Lung microvascular endothelial cell (primary cell): ENCODE measurements at places on chromosomes 5 and 9. TPM values are rescaled to one million over a fixed set of nuclear protein-coding genes. Genes with fewer than 3 reads are reported as not detected.

GRCh38 chr5:177396807-177397206, 3.7 kb downstream of the PFN3 start:
- no peak for DNase-seq

- DNase-seq = peak; percentile 80
Observed at GRCh38 chr9:126146254-126147145, 180.1 kb upstream of the MVB12B start.

Gene DIPK1B
- total RNA-seq = 64.7 and 91.1 TPM in 2 replicates

GRCh38 chr9:91037511-91038482, 236.2 kb downstream of the SYK start:
- DNase-seq = peak; percentile 91

GRCh38 chr9:88676644-88677043, 141.7 kb downstream of the NXNL2 start:
- no peak for DNase-seq

GRCh38 chr5:147081311-147081764, 153.5 kb upstream of the STK32A start:
- no peak for DNase-seq

DNA sequence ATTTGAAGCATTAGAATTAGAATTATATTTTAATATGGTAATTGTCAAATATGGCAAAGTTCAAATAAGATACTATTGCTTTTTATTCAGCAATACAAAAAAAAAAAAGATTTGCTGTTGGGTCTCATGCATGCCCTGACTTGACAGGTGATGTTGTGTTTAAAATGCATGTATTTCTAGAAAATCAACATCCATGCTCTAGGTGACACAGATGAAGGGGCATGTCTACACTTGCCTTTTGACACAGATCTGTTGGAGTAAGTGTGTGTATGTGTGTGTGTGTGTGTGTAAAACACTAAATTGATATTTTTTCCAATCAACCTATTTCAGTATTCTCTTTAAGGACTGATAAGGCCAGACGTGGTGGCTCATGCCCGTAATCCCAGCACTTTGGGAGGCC, 38.1 kb upstream of the SMARCA2 start:
- DNase-seq = no peak

Gene IL9
- not detected in 2 replicates for total RNA-seq

Gene GABRA1
- not detected in 2 replicates for total RNA-seq

DNA sequence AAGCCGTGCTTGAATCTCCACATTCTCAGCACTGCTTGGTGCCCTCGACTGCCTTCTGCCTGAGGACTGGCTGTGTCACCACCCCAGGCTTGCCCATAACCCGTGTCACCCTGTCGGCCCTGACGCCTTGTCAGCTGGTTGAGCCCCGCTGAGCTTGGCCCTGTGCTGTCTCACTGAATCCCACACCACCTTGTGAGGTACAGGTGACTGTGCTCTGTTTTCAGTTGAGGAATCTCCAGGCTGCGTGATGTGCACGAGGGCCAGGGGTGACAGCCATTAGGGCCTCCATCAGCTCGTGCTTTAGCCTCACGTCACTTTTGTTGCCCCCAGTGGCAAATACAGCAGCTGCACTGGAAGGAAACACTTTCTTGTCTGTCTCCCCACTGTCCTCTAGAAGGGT, 90.7 kb downstream of the CACNA1B start:
- DNase-seq = no peak

Gene CDKN2B
- total RNA-seq = 1.4 and 4.4 TPM in 2 replicates

Gene NR2F1
- 30.5 and 118 TPM in 2 replicates for total RNA-seq

Gene TPPP
- under 0.01 and 0.44 TPM in 2 replicates for total RNA-seq

DNA sequence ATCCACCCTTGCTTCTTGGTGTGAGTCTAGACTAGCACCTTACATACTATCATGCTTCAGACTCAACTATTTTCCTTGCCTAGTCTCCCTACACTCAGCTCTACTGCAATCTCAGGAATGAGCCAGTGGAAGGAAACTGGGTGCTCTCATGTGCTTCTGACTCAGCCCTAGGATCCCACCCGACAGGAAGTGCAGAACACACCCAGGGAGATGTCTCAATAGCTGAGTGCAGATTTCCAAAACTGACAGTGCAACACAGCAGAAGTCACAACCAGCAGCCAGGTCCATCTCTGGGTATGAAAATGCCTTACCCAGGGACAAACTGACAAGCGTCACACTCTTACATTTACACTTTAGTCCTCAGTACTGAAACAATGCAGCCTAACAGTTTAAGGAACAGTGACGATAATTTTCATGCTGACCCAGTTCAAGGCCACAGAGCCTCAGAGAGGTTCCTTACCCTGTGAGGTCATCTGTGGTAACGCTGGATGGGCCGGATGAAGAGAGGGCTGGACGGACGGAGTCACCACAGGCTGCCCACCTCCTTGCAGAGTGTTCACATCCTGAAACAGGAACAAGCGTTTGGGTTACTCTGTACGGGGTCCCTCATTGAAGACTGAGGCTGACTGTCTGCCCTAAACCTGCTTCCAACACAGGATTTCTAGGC, 33.0 kb downstream of the FKBP15 start:
- DNase-seq = peak; percentile 29

DNA sequence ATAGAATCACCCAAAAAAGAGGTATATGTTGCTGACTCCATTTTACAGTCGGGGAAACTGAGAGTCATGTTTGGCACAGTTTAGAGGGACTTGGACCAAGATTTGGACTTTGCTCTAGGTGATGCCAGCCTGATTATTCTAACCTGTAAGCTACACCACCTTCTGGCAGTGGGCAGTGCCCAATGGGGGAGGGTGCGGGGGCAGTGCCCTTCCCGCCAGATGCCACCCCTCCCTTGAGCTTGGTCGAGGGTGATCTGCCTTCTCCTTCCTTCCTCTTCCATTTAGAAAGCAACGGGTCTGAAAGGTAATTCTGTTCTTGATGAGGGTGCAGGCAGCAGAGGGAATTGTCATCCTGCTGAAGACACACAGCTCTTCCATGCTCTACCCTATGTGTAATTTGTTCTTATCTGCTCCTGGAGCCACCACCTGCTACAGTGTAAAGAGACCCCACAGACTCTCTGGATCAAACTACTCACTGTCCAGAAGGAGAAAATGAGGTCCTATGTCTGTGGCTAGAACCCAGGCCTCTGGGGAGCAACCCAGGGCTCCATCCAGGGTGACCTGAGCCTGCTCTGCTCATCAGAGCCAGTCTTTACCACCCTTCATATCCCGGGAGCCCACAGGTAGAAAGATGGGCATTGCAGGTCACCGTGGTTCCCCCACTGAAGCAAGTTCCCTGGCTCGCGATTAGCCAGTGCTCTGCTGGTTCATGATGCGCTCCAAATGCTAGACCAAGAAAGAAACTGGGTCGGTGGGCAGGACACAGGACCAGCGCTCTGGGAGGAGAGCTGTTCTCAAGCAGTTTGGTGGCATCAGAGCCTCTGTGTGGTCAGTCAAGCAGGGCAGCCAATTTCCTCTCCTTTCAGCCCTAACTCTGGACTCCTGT, 156.2 kb downstream of the RGS3 start:
- DNase-seq = no peak

GRCh38 chr9:127404631-127405030, 7.7 kb downstream of the SLC2A8 start:
- no peak for DNase-seq

DNA sequence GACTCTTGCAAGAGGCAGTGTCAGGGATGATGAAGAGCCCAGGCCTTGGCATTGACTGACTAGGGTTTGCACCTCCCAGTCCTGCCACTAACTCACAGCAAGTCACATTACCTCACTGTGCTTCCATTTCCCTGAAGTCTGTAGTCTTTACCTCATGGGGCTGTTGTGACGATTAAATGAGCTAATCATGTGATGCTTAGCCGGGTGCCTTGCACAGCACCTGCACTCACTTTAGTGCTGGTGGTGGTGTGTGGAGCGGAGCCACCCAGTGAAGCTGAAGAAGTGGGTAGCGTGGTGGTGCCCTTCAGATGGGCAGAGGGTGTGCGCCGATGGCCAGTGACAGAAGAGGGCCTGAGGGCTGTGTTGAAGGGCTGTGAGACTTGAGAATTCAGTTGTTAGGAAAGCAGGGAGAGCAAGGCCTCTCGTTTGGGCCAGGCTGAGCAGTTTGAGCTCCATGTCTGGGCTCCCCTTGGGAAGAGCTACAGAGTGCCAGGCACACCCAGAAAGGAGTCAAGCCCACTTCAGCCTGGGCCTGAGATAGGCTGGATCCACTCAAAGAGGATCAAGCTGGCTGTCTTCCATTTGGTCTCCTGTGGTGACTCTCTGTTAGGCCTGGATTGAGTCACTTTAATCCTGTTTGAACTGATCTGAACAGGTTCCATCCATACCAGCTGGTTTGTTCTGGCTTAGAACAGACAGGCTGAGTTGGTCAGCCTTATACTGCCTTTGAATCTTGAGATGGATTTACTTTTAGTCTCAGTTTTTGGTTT, 42.5 kb downstream of the RALGPS1 start:
- peak; percentile 20 for DNase-seq

Gene ASPN
- not detected in 2 replicates for total RNA-seq
